ENCODE measurements at places on chromosomes 12 and 14. TPM values are rescaled to one million over a fixed set of nuclear protein-coding genes. Genes with fewer than 3 reads are reported as not detected.

KCNC2 gene
- total RNA-seq = not detected

- H3K27ac ChIP-seq = no peak overlapping the region
- no peaks in the 10 kb centered on the region for H3K27me3 ChIP-seq
- H3K4me1 ChIP-seq = no peaks in the 10 kb centered on the region
- no peaks in the 10 kb centered on the region for H3K36me3 ChIP-seq
Measured at GRCh38 chr12:88703790-88704189, 123.5 kb upstream of the KITLG start.

TPH2 gene
- total RNA-seq = not detected

DNA sequence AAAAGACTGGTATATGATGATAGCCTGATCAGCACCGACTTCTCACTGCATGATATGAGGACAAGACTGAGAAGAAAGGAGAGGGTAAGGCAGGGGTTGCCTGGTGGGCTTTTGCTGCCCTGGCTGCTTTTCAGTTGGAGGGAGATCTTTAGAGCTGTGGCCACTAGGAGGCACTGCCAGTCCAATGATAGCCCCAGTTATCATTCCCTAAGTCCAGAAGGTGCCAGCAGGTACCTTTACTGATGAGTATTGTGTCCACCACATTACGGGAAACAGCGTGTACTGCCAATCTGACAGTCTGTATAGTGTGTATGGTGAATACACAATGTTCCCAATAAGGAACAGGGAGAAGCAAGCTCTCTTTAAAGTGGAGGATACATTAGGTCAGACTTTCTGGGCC, 55.8 kb upstream of the CCDC175 start:
- no peak overlapping the region for H3K4me3 ChIP-seq
- no peak for DNase-seq
- no peaks in the 10 kb centered on the region for H3K27me3 ChIP-seq
- H3K36me3 ChIP-seq = no peaks in the 10 kb centered on the region

- no peak for DNase-seq
- H3K27me3 ChIP-seq = no peaks in the 10 kb centered on the region
- no peak overlapping the region for H3K4me3 ChIP-seq
- H3K4me1 ChIP-seq = no peaks in the 10 kb centered on the region
Measured at GRCh38 chr12:104971306-104971705, 13.2 kb upstream of the SLC41A2 start.

- DNase-seq = no peak
- no peak overlapping the region for H3K4me3 ChIP-seq
- no peak overlapping the region for H3K27ac ChIP-seq
- H3K27me3 ChIP-seq = peaks cover 24% of the 10 kb centered on the region
Measured at GRCh38 chr14:95915330-95915729, 38.7 kb downstream of the TUNAR start.

- H3K4me1 ChIP-seq = no peaks in the 10 kb centered on the region
- no peaks in the 10 kb centered on the region for H3K36me3 ChIP-seq
- no peak for DNase-seq
- H3K27me3 ChIP-seq = no peaks in the 10 kb centered on the region
Measured at GRCh38 chr12:15532364-15532977, 210.2 kb downstream of the PTPRO start.

- H3K27me3 ChIP-seq = no peaks in the 10 kb centered on the region
- no peaks in the 10 kb centered on the region for H3K4me1 ChIP-seq
- no peak overlapping the region for H3K27ac ChIP-seq
- H3K4me3 ChIP-seq = no peak overlapping the region
- H3K36me3 ChIP-seq = no peaks in the 10 kb centered on the region
- DNase-seq = no peak
Measured at GRCh38 chr12:24111086-24111485, 161.6 kb upstream of the SOX5 start.

All from esophagus squamous epithelium (tissue), 5 donors.